ENCODE measurements at places on chromosomes 3 and 15.

DNA sequence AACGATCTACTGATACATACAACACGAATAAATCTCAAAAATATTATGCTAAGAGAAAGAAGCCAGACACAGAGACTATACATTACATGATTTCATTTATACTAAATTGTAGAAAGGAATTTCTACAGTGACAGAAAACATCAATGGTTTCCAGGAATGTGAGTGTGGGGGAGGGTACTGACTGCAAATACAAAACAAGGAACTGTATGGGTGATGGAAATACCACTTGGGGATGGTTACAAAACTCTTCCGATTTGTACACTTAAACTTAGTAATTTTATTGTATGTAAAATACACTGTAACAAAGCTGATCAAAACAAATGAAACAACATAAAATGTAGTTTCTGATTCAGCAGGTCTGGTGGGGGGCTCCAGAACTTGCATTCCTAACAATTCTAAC is 45.8 kb upstream of the IP6K2 start:
- no peak for DNase-seq

- no peak for DNase-seq
Observed at GRCh38 chr15:51144021-51144532, 49.4 kb upstream of the TNFAIP8L3 start.

- DNase-seq, result no peak
Observed at GRCh38 chr3:40137591-40138295, 171.8 kb upstream of the EIF1B start.

DNA sequence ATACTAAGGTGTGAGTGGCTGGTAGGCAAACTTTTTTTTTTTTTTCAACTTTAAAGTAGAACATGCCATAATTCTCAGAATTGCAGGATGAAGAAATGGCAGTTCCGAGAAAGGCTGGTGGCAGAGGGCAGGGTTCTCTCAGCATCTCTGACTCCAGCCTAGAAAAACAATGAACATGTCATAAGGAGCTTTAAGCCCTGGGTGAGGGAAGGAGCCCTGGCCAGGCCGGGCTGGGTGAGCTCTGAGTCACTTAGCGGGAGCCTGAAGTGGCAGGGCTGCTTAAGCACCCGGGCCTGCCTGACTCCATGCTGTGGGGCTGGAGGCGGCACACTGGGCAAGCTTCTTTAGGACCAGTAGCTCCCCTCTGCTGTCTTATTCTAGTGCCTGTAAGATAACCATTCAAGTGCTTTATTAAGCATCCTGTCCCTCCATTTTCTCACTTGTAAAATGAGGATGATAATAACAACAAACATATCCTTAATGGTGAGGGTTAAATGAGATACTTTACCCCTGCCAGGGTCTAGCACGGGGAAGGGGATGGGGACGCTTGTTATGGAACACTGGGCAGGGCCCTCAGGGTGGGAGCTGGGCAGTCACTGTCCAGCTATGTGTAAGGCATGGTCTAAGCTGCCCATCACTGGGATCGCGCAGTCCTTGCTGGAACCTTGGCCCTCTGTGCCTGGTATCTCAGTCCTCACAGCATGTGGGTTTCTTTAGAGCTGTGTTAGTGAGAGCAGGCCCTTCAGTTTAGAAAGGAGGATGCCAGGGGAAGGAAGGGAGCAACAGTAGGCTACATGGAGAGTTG is 18.4 kb downstream of the SMAD6 start:
- no peak for DNase-seq

- DNase-seq, result no peak
Observed at GRCh38 chr3:157135671-157136396, 24.1 kb downstream of the CCNL1 start.

DNA sequence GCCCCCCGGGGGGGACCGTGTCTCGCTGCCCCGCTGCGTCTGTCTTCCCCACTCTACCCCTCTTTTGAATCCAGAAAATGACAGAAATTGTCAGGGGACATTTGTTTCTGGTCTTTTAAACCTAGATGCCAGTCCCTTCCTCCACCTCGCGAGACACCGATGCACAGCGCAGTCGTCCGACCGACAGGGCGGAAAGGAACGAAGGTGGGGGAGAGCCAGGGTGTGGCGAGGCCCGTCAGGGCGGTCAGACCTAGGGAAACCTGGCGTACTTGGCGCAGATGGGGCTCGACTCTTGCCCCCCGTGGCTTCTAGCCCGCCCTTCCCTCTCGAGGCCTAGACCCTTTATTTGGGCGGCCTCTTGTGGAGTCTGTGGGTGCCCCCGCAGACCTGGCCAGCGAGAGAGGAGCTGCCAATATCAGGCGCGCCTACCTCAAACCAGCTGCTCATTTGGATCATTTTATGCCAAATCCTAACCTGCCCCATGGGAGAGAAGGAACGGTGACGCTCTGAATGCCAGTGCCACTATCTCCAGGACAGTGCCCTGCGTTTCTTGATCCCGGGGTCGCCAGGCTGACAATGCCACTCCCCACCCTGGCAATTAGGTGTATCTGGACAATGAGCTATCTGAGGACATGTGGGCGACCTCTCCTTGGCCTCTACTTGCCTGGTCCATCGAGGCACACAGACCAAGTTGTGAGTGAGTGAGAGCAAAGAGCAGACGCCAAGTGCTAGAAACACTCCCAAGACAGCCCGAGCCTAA is 500 bp upstream of the RAB6B start:
- peak; percentile 21 for DNase-seq

- DNase-seq, result no peak
Observed at GRCh38 chr3:151796105-151796680, 17.7 kb upstream of the AADAC start.

Data from Kasumi-1 (cell line).